Fibroblast of gingiva (primary cell): ENCODE measurements at places on chromosomes 7 and 10.
A peak's percentile ranks its signal among the peaks of the same experiment; 100 is the strongest.

DNA sequence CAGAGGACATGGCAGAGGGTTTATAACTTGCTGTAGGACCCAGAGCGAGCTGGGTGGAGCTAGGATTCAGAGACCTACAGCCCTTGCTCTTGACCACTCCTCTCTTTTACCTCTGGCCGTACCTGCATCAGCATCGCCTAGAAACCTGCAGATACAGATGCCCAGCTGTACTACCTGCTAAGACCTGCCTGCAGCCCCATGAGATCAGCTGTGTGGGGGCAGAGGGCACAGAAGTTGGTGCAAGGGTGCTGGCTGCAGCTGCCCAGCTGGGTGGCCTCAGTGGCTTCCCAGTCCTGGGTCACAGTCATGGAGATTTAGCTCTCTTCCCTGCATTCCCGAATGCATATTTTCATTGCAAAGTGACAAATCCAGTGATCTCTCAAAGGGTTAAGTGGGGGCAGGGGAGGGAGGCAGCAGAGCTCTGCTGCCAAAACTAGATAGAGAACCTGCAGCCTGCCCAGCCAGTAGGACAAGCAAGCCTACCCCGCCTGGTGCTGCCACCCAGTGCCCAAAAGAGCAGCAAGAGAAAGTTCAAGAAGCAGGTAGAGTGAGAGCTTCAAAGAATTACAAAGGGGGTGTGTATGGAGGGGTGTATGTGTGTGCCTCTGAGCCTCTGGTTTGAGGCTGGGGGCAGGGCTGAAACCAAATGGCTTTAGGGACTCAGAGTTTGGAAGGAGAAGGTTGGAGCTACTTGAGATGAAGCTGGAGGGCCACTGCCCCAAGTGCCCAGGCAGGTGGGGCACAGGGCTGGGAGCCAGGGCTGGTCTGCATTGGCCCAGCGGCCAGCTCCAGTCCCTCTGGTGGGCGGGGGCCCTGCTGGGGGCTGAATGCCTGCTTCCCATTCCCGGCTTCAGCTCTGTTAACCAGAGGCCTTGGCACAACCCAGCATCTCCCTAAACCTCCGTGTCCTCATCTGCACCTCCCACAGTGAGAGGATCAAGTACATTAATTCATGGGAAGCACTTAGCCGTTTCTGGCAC, 6.9 kb downstream of the FAM241B start:
- no peak for DNase-seq

DNA sequence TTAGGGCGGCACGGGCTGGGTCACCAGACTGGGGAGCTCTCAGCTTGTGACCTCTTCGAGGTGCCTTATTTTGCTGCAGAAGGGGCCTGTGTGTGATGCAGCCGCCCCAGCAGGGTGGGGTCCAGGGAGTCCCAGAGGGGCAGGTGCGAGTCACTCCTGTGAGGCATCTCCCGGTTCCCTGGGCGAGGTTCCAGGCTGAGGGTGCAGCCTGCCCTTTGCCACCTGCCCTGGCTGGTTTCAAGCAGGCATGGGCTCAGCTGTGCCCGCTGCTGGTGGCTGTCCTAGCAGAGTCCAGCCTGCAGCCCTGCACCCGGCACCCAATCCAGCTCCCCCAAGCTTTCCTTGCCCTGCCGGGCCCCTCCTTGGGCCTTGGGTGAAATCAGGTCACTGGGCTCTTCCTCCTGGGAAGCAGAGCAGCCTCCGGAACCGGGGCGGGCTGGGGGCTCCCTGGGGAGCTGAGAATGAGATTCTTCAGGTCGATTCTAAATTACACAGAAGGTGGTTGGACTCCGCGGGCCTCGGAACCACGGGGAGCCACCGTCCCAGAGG, 64.8 kb downstream of the PWWP2B start:
- no peak for DNase-seq

DNA sequence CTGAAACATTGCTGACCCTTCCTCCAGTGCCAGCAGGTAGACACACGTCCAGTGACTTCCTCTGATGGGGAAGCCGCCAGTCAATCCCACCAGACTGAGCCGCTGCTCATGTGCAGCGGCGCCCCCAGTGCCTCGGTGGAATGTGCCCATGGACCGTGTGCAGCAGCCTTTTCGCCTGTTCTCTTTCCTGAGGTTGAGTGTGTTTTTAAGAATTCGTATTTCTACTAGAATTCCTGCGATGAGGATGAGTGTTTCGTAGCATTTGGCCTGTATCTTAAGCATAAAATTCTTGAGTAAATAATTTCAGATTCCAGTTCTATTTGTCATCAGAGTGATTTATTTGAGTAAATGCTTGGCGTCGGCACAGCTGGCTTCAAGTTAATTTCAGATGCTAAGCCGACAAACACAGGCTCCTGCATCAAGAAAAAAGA, 35.4 kb downstream of the BNIP3 start:
- DNase-seq: peak; percentile 83

- no peak for DNase-seq
These were observed 906 bp upstream of the MMD2 start for GRCh38 chr7:4959893-4960292.

GRCh38 chr10:15232279-15232678, 63.8 kb upstream of the NMT2 start:
- no peak for DNase-seq

DNA sequence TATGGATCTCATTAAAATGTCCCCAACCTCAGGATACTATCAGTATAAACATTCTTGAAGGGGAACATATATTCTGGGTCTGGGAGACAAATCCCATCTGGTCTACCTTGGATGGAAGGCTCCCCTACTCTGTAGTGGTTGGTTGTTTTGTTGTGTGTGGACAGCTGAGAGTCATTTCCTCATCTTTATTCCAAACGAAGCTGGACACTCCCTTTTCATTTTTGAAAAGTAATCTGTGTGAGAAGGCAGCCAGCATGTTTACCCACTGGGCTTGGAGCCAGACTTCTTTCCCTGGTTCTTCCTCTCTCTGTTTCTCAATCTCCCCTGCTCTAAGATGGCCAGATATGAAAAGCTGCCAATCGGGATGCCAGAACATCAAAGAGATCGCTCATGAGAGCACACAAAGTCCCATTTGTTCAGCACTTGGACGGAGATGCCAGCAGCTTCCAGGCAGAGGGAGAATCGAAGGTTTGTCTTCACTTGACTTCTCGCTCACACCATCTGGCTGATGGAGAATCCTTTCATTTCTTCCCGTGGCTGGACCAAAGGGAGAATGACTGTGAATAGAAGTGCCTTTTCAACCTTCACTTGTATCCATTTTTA, 108.1 kb upstream of the AGR3 start:
- DNase-seq: peak; percentile 99
